Left cardiac atrium (tissue), 4 donors: ENCODE measurements at places on chromosomes 6 and 20. TPM values are rescaled to one million over a fixed set of nuclear protein-coding genes. Genes with fewer than 3 reads are reported as not detected.

FOXC1 gene
- 5.5 TPM for total RNA-seq

ENPP1 gene
- total RNA-seq: 3.9 TPM

SLC35B3 gene
- total RNA-seq: 9.0 TPM

PNLDC1 gene
- 0.47 TPM for total RNA-seq

TRIM31 gene
- not detected for total RNA-seq

PREX1 gene
- 17.4 TPM for total RNA-seq

BPIFB2 gene
- total RNA-seq: not detected

RNF182 gene
- 0.21 TPM for total RNA-seq

CHRNA4 gene
- total RNA-seq: 0.31 TPM

MEI4 gene
- total RNA-seq: 0.84 TPM

NECAB3 gene
- 59.9 TPM for total RNA-seq

MYLK4 gene
- total RNA-seq: 2.6 TPM

- DNase-seq: peak; percentile 41
Measured at GRCh38 chr6:84033523-84034451, at the start of gene MRAP2. Gene MRAP2 (plus strand): TSS chr6:84033772. CDS start chr6:84055319, 21,547 bp downstream.

GRCh38 chr6:144158133-144158532, 7.8 kb downstream of the STX11 start:
- peak; percentile 72 for DNase-seq

- peak; percentile 78 for DNase-seq
Measured at GRCh38 chr6:53065266-53066076, at the start of gene FBXO9. Gene FBXO9 (plus strand): TSS chr6:53065404. CDS start chr6:53065790, 386 bp downstream.

- DNase-seq: no peak
Measured at GRCh38 chr6:80003826-80004172, 650 bp upstream of the TTK start.

DNA sequence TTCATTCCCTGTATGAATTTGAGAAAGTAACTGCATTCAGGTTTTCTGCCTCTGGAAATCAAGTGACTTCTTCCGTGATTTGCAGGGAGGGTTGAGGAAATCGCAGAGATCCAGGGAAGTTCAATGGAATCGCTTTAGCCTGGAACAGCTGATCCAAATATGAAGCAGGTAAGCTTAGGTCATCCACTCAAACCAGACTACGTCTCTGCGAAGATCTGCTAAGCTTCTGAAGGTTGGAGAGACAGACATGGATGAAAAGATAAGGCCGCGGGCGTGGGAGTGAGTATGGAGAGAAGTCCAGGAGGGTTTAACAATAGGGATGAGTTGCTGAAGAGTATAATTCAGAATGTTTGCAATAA, 34.2 kb upstream of the BTN3A2 start:
- DNase-seq: no peak

DNA sequence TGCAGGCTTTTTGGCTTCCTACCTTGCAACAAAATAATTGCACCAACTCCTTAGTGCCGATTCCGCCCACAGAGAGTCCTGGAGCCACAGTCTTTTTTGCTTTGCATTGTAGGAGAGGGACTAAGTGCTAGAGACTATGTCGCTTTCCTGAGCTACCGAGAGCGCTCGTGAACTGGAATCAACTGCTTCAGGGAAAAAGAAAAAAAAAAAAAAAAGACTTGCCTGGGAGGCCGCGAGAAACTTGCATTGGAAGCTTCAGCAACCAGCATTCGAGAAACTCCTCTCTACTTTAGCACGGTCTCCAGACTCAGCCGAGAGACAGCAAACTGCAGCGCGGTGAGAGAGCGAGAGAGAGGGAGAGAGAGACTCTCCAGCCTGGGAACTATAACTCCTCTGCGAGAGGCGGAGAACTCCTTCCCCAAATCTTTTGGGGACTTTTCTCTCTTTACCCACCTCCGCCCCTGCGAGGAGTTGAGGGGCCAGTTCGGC, 420 bp downstream of the SOX4 start:
- no peak for DNase-seq

- DNase-seq: no peak
Measured at GRCh38 chr6:136551103-136551502, 881 bp upstream of the MAP7 start.

- DNase-seq: no peak
Measured at GRCh38 chr6:165686596-165687365, 23.7 kb upstream of the PDE10A start.

- no peak for DNase-seq
Measured at GRCh38 chr6:137403855-137404254, 90.3 kb downstream of the OLIG3 start.

- no peak for DNase-seq
Measured at GRCh38 chr6:155861821-155862220, 406.2 kb upstream of the NOX3 start.

GRCh38 chr6:5469101-5469846, 208.0 kb downstream of the FARS2 start:
- DNase-seq: no peak

DNA sequence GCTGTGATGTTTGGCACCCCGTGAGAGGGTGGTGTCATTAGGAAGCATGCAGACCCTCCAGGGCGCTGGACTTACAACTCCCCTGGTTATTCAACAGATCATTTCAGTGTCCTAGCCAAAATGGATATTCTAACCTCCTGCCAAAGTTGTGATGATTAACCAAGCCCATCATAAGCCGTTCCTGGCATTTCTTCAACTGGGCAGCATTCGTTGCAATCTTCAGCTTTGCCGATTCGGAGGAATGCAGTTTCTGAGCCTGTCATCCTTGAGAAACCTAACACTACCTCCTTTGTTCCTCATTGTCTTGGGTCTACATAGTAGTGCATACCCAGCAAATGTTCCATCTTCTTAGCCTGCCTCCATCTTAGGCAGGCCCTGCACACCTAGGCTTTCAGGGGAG, 79.2 kb upstream of the MAP3K4 start:
- no peak for DNase-seq

GRCh38 chr6:12592634-12593033, 123.9 kb upstream of the PHACTR1 start:
- no peak for DNase-seq

- DNase-seq: no peak
Measured at GRCh38 chr20:19565736-19566135, 192.3 kb upstream of the RIN2 start.

GRCh38 chr6:161401587-161402309, 127.9 kb upstream of the AGPAT4 start:
- no peak for DNase-seq

DNA sequence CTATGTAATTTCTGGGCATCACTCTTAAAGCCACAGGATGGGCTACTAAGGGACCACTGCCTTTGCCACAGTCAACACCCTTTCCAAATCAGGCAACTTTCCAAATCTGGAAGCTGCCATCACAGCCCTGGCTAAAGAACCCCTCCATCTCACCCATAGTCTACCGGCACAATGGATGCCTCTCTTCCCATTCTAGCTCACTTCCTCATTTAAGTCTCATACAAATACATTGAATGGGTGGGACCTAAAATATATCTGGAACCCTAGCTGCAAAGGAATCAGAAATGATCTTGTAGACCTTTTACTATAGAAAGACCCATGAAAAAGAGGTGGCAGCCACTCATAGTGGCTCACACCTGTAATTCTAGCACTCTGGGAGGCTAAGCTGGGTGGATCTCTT, 3.3 kb upstream of the TREML4 start:
- DNase-seq: no peak

GRCh38 chr6:168216751-168217191, 102.8 kb downstream of the DACT2 start:
- DNase-seq: no peak

DNA sequence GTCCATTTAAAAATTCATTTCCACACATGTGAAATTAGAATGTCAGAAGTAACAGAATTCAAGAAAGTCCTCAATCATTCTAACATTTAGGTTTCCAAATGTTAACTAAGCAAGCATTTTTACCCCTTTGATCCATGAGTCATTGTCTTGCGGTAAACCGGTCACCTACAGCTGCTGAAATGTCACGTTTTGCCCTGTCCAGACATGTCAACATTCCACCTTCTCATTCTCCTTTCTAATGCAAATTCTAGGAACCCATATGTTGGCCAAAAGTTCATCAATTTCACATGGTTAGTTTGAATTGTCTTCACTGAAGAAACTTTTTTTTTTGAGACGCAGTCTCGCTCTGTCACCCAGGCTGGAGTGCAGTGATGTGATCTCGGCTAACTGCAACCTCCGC, 117.2 kb downstream of the IPCEF1 start:
- no peak for DNase-seq

GRCh38 chr20:17498641-17499040, 32.5 kb downstream of the BFSP1 start:
- no peak for DNase-seq

GRCh38 chr6:47428746-47429664, 48.6 kb upstream of the CD2AP start:
- DNase-seq: no peak

DNA sequence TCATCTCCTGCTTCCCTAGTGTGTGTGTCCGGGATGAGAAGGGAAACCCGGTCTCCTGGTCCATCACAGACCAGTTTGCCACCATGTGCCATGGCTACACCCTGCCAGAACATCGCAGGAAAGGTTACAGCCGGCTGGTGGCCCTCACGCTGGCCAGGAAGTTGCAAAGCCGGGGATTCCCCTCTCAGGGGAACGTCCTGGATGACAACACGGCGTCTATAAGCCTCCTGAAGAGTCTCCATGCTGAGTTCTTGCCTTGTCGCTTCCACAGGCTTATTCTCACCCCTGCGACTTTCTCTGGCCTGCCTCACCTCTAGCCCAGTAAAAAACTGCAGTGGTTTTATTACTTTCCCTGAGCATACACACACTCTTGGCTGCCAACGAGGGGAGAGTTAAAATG, 23.9 kb upstream of the C6orf141 start:
- DNase-seq: no peak

GRCh38 chr6:33278392-33278741, 1.4 kb downstream of the B3GALT4 start:
- no peak for DNase-seq

GRCh38 chr6:139970591-139970991, 596.1 kb upstream of the CITED2 start:
- DNase-seq: no peak

- peak; percentile 55 for DNase-seq
Measured at GRCh38 chr20:60210779-60211617, 252.8 kb downstream of the CDH26 start.

DNA sequence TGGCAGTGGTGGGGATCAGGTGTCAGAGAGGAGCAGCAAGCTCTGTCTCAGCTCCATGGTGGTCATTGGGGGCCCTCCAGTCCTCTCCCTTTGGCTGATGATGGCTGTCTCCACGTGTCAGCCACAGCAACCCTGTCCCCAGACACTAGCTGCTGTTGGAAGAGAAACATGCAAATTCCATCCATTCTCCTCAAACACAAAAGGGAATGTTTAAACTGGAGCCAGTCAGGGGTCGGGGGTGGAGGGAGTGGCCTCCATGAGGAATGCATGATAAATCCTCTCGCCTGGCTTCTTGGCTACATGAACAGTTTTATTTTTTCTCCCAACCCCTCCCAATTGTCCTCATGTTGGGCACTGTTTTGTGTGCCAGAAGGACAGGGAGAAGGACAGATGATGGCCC, 86.4 kb downstream of the EDN3 start:
- no peak for DNase-seq

DNA sequence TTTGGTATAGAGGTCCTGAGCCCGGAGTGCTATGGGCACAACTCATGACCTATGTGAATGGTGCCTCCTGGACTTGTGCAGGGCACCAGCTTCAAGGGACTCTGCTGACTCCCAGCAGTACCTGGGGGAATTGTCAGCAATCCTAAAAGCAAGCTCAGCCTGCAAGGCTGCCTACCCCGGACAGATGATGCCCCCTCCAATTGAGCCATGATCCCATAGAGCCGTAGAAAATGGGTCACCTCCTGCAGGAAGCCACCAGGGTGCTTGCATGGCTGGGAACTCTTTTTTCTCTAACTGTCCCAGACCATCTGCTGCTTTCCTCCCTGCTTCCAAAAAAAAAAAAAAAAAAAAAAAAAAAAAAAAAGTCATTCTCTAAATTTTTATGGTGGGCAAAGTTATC, 12.9 kb upstream of the PRND start:
- DNase-seq: no peak

GRCh38 chr6:136014454-136015437, 163.2 kb downstream of the PDE7B start:
- peak; percentile 24 for DNase-seq

DNA sequence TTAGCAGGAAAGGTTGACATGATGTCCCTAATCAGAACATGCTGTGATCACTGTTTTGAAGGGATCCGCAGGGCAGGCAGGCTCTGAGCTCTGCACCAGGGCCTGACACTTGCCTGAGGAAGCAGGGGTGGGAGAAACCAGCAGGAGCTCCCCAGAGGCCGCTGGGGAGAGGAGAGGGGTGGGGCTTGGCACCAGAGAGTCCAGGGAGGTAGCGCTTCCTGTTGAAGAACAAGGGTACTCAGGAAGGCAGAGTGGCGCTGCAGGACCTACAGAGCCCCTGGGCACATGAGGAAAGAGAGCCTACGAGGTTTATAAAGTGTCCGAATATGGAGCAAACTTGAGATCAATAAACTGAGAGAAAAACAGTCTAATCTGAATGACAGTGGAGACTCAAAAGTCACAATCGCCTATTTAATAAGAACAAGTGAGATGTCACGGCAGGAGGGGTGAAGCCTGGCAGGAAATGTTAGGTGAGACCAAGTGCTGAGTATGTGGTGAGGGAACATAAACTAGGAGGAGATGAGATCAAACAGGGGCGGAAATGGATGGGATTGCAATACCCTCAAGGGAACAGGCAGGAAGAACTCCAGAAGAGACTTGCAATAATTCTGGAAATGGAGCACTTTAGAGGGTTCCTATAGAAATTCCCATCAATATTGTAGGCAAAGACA, 5.8 kb upstream of the TBXT start:
- DNase-seq: no peak

DNA sequence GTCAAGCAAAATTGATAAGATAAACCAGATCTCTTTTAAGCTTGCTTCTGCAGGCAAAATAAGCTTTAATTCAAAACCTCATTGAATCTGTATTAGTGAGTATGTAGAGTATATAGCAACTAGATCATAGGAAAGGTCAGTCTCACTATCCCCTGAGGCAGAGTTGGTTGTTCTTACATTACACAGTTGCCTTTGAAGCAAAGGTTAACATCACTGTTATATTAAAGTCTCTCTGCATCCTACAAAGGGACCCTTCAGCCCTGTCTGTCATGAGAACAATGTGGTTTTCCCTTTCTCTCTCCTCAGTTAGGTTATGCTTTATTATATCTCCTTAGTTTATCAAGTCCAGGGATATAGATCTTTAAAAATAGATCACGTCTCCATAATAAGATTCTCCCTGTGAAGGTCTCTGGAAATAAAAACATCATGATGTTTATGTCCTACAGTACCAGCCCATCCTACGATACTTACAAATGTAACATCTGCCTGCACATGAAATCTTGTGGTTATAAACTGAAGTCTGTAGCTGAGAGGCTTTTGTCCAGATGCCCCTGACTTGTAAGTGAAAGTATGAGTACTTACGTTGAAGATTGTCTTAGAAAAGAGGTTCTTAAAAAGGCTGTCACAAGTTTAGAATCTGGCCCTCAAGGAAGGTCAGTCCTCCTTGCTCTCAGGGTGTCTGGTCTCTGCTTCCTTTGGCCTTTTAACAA, 103.6 kb downstream of the VIP start:
- DNase-seq: no peak

DNA sequence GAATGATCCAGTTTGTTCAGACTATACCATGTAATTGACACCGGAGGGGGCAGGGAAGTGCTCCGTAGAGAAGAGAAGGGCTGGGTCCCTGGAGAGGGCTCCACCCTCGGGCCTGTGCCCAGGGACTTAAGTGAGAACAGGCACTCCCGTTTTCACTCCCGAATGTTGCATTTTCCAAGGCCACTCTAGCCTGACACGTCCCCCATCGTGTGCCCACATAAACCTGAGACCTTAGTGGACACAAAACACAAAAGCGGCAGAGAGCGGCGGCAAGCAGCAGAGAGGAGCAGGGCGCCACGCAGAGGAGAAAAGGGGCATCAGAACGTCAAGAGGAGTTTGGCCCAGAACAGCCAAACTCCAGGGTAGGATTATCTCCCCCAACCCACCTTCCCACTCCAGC, 1405.1 kb downstream of the GRIK2 start:
- no peak for DNase-seq
